ENCODE measurements at places on chromosomes 6 and 20.

- no peak for DNase-seq
These were observed 9.1 kb downstream of the SMPDL3A start for GRCh38 chr6:122798099-122798641.

DNA sequence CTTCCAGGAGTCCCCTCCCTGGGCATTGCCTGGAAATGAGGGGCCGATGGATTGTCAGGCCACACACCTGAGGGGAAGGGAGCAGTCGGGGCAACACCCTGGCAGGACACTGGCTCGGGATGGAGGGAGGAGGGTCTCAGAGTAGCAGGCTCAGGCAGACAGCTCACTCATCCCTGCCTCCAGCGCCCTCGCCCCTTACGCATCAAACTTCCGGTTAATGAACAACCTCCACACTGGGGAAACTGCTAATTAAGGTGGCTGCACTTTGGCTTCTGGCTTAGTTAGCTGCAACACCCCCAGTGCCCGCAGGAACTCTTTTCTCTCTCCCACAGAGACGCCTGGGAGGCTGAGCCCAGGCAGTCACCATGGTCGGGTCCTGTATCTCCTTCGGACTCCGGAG, 13.4 kb upstream of the CHRNA4 start:
- no peak for DNase-seq

GRCh38 chr6:136333824-136334464, 44.3 kb upstream of the BCLAF1 start:
- no peak for DNase-seq

DNA sequence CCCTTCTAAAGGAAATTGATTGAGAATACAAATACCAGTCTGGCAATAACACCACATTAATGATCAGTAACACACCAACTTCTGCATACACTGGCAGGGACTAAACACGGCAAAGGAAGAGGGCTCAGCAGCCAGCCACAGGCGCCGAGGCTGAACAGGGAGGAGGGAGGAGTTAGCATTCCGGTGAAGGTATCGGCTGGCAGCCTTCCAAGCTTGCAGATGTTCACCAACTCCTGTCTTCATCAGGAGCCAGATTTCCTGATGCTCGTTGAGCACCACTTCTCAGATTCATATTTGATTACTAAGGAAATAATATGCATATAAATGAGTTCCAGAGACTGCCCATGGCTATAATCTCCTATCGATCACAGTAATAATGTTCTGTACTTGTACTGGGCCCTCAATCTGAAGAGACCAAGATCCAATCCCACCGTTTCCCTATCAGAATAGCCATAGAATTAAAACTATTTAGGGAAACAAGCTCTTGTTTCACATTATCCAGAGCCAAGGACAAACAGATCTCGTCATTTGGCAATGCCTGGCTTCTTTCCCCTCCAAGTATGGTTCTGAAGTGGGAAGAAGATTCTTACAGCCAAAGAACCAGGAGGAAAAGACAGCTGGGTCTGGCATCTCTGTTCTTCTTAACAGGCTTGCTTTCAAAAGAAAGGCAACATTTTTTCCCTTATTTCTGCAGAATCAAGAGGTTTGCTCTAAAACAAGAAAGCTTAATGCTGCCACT, 42.2 kb downstream of the GFOD1 start:
- no peak for DNase-seq

GRCh38 chr6:167845856-167846255, 19.1 kb downstream of the AFDN start:
- no peak for DNase-seq

GRCh38 chr6:26141378-26141904, 54.2 kb downstream of the HFE start:
- no peak for DNase-seq

DNA sequence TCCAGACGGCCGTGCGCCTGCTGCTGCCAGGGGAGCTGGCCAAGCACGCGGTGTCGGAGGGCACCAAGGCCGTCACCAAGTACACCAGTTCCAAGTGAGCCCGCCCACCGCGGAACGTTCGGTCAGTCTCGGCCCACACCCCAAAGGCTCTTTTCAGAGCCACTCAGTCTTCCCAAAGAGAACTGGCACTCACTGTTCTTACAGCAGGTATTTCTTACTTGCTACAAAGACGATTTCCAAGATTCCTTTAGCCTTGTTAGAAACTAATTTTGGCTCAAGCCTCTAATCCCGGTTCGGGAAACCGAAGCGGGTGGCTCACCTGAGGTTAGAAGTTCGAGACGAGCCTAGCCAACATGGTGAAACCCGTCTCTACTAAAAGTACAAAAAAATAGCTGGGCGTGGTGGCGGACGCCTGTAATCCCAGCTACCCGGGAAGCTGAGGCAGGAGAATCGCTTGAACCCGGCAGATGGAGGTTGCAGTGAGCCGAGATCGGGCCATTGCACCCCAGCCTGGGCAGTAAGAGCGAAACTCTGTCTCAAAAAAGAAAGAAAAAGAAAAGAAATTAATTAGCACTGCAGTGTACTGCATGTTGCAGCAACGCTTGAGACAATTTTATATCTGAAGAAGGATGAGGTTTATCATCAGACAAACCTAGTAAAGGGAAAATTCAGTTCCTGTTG, 73.1 kb downstream of the OR2B2 start:
- DNase-seq: no peak

All from stimulated activated CD4-positive, alpha-beta T cell treated with anti-CD3 and anti-CD28 coated beads, TNF-alpha, amount 100 ng/mL, for 48 hours (primary cell).